ENCODE measurements at places on chromosomes 6 and 20.

GRCh38 chr6:55777469-55777868, 97.9 kb downstream of the BMP5 start:
- no peak for DNase-seq

DNA sequence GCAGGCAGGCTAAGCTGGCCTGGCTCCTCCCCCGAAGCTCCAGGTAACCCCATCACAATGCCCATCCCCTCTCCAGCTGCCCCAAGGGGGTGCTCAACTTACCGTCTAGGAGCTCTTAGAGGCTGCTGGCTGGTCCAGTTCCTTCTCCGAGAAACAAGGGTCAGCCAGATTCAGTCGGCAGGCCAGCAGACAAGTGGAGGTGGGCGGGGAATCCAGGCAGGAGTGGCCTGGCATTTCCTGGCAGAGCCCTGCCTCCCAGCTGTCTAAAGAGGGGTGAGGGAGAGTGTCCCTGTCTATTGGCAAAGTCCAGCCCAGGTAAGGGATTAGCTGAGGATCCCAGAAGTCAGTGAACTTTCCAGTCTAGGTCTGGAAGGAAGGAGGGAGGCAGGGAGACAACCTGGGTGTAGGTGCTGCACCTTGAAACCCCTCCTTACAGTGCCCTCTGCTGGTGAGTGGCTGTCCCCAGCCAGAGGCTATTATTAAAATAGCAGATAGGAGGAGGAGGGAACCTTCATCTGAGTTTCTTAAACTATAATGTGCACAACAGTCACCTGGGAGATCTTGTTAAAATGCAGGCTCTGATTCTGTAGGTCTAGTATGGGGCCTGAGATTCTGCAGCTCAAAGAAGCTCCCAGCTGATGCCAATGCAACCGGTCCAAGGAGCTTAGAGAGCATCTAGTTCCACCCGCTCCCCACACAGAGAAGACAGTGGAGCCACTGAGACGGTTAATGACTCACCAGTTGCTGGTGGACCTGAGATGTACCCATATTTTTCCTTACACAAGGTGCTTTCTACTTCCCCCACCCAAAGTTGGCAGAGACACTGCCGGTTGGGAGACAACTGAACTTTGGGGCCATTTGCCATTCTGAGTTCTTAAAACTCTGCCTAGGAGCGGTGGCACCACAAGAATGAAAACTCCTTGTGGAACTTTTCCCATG, at the start of gene UNC5CL:
Gene UNC5CL, minus strand, starts transcription at position 162 of the 939 bp plus-strand sequence. CDS start 4,147 bp downstream, outside the sequence.
- peak; percentile 69 for DNase-seq

- DNase-seq = peak; percentile 55
These were observed 6.6 kb downstream of the TRIM15 start for GRCh38 chr6:30169658-30170614.

GRCh38 chr6:4808396-4808795, 32.2 kb downstream of the CDYL start:
- DNase-seq = no peak

DNA sequence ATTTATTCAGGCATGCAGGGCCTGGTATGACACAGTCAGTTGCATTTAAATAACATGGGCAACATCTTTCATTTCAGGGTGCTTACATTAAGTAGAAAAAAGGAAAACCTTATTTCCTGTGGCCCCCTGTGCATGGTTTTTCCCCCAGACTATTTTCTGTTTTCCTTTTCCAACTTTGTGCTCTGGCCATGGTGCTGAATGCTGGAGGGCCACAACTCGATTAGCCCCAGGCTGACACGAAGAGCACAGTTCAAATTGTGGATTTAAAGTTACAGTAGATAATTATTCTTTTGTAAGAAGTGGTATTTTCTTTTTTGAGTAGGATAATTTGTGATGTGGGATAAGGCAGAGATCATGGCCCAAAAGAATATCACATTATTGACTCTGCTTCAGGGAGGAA, 332.0 kb downstream of the HAO1 start:
- DNase-seq = no peak

DNA sequence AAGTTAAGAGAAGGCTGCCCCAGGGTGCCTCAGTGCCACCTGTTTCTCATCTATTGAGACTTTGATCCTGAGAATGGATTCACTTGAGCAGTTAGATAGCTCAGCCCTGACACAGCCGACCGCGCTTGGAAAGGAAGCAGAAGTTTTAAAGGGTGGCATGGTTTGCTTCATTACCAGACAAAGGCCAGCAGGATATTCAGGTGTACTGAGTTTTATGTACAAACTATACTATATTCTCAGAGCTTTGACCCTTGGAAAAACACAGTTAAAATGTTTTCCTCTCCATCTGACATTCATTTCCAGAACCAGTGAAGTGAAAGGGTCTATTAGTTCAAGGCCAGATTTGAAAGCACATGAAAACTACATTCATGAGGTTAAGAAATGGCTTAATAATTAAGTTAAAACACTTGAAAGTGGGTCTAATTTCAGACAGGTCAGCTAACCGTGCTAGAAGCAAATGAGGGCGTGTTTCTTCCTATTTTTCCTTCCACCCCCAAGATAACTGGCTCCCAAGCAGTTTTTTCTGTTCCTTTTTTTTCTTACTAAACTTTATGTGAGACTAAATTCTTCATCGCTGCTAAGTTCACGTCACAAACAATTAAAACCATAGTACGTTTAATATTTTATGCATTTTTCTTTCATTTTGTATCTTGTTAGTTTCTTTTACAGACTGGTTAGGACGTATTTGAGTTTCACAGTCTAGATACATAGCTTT, 385.3 kb upstream of the SOX4 start:
- no peak for DNase-seq

DNA sequence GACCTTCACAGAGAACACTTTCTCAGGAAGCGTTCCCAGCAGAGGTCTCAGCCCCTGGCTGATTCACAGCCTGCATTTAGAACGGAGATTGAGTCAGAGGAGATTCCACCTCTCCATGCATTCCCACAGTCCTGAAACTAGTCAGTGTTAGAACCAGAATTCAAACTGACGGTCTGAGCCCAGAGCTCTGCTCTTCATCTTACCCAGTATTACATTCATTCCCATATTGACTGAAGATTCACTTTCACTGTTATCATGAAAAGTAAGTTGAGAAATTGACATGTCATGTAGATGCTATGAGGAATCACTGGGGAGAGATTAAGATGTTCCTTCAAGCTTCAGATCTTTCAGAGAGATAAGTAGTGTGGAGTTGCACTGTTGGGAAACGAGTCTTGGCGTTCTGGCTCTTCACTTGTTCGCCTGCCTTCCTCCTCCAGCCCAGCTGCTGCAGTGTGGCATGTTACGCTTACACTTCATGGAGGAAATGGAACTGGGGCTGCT, 28.3 kb downstream of the MAS1 start:
- DNase-seq = no peak

DNA sequence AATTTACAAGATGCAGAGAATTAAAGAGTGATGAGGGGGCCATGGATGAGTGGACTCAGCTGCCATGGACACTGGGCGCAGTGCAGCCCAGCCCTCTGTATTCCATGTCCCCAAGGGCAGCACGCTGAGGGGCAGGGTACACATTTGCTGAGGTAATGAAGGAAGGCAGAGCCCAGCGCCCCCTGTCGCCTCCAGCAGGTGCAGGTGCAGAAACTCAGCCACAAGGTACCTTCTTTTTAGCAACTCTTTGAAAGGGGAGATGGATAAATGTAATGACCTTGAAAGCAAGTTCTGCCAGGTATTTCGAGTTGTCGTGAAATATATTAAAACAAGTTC, 7.1 kb downstream of the CD93 start:
- DNase-seq = no peak

DNA sequence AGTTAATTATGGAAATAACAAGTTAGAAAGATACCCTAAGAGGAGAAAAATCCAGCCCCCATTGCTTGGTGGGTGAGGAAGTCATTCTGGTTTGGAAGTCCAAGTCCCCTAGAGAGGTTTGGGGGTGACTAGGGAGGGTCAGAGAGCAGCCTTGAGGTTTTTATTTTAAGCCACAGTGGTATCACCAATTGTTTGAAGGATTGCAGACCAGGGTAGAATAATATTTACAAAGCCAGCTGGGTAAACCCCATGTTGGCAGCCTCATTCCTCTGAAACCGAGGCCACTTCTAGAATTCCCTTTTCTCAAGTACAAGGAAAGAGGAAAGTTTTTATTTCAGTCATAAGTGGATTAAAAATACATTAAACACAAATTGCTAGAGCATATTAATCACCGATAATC, 99.7 kb downstream of the TMEM170B start:
- DNase-seq = no peak

DNA sequence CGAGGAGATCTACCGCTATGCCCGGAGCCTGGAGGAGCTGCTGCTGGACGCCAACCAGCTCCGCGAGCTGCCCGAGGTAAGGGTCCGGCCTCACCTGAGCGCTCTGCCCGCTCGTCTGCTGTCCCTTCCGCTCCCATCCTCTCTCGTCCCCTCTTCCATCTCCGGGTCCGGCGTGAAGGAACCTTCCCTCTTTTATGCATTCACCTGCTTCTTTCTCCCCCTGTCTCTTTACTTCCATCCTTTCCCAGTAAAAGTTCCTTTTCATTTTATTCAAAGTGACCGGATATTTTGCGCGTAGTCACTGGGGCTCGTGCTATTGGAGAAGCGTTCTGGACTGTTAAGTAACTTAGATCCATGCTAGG, 516 bp downstream of the LRRC1 start:
- no peak for DNase-seq

Data from activated CD4-positive, alpha-beta T cell treated with anti-CD3 and anti-CD28 coated beads, Interleukin-2, Interleukin-6, amounts not matched to agents 100 ng/mL and 50 ng/mL, durations not matched to agents 16 hours and 8 hours (primary cell).